ENCODE measurements at places on chromosomes 1 and 21.

DNA sequence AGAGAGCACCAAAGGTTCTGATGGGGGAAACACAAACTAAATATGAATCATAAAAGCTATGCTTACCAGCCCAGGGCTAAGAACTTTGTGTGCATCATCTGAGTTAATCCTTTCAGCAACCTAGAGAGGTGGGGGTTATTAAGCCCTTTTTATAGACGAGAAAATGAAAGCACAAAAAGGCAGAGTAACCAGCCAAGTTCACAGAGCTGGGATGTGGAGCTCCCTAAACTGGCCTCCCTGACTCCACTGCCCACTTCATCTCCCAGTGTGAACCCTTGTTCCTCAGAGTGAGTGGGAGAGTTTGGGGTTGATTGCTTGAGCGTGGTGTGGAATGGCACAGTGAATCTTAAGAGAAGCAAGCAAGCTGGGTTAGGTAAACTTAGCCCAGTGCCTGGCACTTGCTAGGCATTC is 10.8 kb upstream of the BCAR3 start:
- no peak for DNase-seq

DNA sequence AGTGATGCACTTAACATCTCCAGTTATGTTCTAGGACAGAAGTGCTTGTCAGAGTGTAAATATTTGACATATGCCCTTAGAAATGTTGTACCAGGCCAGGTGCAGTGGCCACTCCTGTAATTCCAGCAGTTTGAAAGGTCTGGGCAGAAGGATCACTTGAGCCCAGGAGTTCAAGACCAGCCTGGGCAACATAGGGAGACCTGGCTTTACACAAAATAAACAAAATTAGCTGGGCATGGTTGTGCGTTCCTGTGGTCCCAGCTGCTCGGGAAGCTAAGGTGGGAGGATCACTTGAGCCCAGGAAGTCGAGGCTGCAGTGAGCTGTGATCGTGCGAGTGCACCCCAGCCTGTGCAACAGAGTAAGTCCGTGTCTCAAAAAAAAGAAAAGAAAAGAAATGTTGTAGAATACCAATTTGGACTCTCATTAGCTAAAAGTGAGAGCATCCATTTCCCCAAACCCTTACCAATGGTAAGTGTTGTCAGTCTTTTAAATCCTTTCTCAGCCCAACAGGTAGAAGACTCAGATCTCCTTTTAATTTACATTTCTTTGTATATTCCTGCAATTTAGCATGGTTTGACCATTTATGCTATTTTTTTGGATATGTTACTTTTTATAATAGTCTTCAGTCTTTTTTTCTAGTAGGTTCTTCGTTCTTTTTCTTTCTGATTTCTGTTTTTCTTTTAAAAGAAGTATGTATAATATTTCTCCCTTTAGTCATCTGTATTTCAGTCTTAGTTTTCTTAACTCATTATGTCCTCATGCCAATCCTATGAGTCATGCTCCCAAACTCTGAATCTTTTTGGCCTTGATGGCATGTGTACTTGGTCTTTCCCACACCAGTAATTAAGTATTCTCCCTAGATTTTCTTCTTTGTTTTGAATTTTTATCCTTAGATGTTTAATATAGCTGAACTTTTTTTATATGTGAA is 74.4 kb downstream of the CAMTA1 start:
- no peak for DNase-seq

GRCh38 chr1:157154940-157155514 is 16.8 kb upstream of the ETV3 start:
- DNase-seq, result no peak

DNA sequence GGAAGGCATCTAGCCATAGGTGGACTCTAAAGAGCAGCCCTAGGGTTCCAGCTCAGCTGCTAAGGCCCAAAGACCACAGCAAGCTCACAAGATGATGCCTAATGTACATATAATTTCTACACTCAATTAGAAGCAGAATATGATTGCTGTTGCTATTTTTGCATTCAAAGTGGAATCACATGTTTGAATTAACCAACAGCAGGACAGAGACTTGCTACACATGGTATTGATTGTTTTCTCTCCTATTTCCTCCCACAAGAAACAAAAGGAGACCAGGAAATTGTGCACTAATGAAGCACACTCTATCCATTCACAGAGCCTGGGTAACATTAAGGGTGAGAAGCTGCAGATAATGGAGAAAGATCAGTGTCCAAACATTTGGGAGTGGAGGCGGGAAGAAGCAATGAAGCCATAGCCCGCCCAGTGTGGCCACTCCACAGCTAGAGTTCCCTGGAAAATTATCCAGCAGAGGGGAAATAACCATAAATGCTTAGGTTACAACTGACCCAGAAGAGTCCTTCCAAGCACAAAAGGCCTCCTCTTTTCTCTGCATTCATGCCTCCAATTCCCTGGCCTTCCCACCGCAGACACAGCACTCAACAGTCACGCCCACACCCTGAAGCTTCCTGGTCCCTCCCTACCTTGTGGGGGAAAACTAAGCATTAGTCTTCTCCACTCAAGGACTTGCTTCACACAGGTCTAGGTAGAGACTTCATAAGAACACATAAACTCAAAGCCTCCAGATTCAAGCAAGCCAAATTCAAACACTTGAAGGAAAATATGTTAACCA is 7.5 kb downstream of the CNN3 start:
- no peak for DNase-seq

GRCh38 chr1:53385276-53386225 is 57.7 kb upstream of the LRP8 start:
- DNase-seq, result no peak

DNA sequence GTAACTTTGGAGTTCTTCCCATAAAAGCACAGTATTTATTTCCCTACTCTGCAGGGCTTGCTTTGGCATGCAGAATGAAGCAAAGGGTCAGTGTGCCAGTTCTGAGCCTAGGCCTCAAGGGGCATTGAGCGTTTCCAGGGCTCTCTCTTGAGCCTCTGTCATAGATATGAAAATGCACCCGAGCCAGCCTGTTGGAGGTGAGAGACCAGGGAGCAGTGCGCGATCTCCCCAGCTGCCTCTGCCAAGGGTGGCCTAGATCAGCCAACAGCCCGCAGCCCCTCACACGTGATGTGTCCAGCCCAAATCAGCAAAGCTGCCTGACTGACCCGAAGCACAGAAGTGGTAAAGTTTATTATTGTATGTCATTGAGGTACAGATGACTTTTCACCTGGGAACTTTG is 63.7 kb downstream of the TENT5C start:
- DNase-seq, result no peak

Measured in stimulated activated CD4-positive, alpha-beta T cell treated with anti-CD3 and anti-CD28 coated beads, TNF-alpha, amount 100 ng/mL, for 4 hours (primary cell).